GM10248 (cell line): ENCODE measurements at places on chromosomes 3 and 15.

DNA sequence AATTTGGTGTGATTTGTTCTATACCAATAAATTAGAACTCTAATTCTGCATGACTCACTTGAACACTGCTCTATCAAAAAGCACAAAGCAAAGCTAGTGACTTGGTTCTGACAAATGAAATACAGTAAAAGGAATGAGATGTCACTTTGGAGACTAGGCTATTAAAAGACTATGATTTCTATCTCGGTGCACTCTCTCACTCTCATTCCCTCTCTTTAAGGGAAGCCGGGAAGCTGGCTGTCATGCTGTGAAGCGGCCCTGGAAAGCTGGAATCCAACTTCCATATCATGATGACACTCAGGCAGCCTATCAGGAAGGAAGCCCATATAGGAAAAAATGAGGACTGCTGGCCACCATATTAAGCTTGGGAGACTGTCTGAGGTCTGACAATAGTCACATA, 590.1 kb upstream of the CBLB start:
- no peak for DNase-seq

DNA sequence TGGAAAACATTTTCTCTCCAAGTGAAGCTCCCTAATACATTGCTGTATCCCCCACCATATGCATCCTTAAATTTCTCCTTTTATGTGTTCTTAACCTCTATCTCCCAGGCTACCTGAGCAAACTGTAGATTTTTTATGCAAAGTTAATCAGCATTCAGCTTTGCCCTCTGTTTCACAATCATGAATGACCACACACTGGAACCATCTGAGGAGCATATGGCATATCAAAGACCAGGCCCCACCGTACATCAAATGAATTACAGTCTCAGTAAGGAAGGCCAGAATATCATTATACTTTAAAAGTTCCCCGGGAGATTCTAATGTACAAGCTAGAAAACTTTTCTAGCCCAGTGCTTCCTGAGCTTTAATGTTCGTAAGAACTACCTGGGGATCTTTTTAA, 115.5 kb upstream of the NECTIN3 start:
- DNase-seq = no peak

DNA sequence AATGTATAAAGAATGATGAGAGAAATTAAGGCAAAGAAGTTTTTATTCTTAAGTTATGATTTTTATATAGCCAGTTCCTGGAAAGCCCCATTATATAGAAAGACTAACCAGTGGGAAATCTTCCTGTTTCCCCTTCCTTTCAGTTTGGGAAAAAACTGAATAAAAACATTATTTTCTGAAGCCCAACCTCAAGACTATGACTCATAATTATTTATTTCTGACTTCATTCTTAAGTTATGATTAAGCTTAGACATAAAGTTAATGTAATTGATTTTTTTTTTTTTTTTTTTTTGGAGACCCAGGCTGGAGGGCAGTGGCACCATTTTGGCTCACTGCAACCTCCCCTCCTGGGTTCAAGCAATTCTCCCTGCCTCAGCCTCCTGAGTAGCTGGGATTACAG, 55.8 kb downstream of the TRPC1 start:
- DNase-seq = no peak

DNA sequence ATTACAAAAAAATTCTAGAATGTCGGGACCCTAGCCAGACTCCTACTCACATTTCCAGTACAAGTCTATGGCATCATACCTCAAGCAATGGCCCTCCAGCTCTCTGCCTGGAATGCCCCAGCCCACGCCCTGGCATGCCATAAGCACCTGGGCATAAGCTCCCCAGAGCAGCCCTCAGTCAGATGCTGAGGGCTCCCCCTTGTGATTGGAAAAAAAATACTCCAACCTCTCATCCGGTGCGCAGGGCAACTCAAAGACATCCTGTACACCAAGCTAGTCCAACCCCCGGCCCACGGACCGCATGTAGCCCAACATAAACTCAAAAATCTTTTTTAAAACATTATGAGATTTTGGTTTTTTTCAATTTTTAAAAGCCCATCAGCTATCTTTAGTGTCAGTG, 115.4 kb downstream of the NEK10 start:
- DNase-seq = peak; percentile 15

DNA sequence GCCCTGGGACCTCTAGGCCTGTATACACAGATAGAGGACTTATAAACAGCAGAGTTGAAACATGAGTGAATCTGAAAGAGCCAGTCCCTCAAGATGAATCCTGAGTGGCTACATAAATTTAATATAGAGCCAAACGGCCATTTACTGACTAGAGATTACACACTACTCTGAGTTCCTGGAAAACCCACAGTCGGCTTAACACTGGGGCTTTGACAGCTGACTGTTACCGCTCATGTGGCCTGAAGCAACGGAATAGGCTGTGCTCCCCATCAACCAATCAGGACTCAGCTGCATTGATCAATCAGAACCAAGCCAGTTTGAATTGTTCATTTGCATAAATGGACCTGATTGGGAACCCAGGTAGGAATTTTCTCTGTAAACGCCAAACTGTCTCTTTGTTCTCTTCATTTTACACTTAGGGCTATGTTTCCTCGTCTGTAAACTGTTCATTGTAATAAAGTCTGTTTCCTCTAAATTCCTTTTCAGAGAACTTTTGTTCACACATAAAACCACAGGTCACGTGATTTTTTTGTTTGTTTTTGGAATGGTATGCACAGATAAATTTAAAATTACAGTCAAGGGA, 40.5 kb downstream of the CCNL1 start:
- DNase-seq = no peak

- DNase-seq = no peak
These were observed 157.3 kb upstream of the UBE2E1 start for GRCh38 chr3:23648326-23648995.

DNA sequence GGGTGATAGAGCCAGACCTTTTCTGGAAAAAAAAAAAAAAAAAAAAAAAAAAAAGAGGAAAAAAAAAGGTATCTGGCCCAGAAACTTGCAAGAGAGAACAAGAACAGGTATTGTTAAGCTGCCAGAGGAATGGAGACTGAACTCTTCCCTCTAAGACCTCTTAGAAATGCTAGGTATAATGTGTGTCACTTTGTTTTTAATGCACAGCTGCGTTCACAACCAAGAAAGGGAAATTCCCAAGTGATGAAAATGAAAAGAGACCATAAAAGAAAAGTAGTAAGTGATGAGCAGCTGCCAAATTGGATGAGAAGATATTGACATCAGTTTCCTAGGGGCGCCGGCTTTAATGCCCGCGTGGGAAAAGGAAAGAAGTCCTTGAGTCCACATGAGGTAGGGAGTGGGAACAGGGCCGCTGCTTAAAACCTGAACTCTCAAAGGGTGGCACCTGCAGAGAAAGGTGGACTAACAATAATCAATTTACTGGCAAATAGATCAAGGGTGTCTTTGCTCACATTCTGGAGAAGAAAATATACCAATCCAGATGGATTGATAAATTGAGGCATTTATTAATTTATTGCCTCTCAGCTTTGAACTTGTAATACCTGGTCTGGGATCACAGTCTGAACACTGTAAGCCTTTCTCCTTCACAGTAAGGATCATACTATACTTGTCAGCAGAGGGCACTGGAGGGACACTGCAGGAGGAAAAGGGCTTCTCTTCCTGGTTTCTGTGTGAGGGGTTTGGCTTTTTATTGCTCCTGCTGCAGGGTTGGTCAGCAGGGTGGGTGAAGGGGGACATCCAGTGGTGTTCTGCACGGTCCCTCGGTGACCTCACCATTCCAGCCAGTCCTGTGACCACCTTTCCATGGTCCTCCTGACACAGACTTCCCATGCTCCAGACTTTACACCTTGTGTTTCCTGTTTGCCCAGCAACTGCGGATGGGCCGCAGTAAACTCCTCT, 131.6 kb downstream of the AQP9 start:
- peak; percentile 53 for DNase-seq

DNA sequence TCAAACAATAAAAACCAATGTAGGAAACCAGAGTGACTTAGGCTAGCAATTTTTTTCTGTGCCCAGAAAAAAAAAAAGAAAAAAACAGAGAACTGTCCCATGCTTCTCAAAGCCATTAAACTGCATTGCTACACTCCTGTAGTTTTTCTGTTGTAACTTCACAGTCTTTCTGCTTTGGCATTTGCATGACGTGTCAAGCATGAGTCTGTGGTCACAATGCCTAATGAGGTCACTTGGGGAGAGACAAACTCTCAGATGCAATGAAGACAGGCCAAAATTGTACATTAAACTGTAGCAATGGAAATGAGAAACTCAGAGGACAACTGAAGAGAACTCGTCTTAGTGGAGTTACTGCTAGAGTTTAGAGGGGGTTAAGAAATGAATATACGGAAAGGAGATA, 30.8 kb downstream of the CCDC80 start:
- DNase-seq = no peak

GRCh38 chr3:146335386-146335785, 84.5 kb upstream of the PLSCR4 start:
- DNase-seq = no peak

- DNase-seq = no peak
These were observed 552.6 kb upstream of the GOLIM4 start for GRCh38 chr3:168648321-168648720.

DNA sequence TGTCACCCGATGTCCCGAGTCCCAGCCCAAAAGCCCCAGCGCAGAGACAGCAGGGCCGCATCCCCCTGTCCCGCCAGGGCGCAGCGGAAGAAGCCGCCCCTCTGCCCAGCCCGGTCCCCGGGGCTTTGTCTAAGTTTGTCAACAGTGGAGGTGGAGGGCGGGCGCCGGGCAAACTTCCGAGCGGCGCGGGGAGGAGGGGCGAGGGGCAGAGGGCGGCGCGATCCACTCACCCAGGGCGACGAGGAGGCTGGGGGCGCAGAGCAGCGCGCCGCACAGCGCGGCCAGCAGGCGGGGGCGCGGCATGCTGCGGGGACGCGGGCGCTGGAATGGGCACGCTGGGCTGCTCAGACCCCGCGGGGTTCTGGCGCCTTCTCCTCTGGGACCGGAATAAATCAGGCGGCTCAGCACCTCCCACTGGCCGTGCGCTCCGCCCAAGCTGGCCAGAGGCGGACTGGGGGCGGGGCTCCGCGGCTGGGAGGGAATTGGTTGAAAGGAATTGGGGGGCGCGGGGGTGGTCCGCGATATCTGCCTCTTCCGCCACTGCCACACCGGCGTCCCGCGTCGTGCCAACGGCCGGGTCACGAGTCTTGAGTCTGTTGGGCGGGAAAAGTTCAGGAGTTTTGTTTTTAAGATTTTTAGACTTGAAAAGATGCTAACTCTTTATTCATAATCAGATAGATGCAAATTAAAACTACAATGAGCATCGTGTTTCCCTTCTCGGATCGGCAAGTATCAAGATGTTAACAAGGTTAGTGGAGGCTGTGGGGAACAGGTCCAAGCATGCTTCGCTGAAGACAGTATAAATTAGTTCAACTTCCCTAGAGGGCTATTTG, at the start of gene MFGE8:
MFGE8 (minus strand) TSS at position 363 of the 833 bp plus-strand sequence; CDS start at position 303, 60 bp downstream.
- peak; percentile 75 for DNase-seq

DNA sequence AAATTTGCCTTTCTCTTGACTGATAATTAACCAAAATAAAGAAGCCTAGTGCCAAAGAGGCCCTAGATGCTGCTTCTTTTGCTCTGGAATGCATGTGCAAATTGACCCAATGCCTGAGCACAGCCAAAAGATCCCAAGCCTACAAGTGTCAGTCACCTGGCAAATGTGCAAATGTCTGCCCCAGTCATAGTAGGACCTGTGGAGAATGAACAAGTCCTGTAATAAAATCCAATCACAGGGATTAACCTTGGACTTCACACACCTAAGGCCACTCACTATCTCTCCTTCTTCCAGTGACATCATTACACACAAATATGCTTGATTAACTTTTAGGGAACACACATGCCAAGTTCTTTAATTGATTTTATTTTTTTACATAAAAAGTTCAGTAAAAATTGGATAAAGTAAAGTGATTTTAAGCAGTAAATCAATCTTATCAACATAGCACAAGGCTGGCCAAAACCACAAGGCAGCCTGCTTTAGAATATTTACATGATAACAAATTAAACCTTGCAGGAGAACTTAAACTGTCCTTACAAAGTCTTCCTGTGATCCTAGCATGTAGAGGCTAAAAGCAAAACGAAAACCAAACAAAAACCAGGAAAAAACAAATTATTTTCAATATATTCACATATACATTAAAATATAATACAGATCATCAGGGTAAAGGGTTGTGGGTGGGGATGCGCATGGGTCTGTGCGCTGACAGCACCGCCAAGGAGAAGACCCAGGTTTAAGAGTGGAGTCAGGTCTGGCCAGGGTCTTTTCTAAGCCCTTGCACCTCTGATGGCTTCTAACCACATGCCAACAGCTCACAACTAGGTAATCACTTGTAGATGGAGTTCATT, 36.8 kb downstream of the NBEAL2 start:
- no peak for DNase-seq

- DNase-seq = no peak
These were observed 15.1 kb upstream of the SEC13 start for GRCh38 chr3:10335871-10336622.

- no peak for DNase-seq
These were observed 152.2 kb upstream of the MEIS2 start for GRCh38 chr15:37252530-37252929.

- DNase-seq = no peak
These were observed 11.3 kb upstream of the XRN1 start for GRCh38 chr3:142459096-142459495.

- no peak for DNase-seq
These were observed 171.4 kb downstream of the THRB start for GRCh38 chr3:24323272-24323671.

DNA sequence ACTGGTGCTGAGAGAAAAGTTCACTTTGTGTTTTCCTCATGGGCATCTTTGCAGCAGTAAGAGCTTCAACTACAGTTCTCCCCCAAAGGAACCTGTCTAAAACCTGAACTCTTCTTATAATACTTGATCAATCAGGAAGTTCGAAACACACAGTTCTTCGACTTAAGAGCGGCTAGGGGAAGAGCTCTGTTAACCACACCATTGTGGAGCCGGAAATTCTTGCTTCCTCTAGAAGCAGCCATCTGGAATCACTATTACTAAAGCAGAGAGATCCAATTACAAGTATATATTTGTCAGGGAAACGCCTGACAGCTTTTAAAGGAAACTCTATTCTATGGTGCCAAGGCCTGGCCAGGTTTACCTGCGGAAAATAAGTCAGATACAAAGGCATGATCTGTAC, 337.3 kb upstream of the CBLB start:
- peak; percentile 11 for DNase-seq

- no peak for DNase-seq
These were observed 2.7 kb downstream of the SST start for GRCh38 chr3:187667526-187667925.

GRCh38 chr15:99967841-99968371, 234.7 kb upstream of the LYSMD4 start:
- no peak for DNase-seq

- DNase-seq = no peak
These were observed 60.9 kb downstream of the MSL2 start for GRCh38 chr3:136135039-136135802.

DNA sequence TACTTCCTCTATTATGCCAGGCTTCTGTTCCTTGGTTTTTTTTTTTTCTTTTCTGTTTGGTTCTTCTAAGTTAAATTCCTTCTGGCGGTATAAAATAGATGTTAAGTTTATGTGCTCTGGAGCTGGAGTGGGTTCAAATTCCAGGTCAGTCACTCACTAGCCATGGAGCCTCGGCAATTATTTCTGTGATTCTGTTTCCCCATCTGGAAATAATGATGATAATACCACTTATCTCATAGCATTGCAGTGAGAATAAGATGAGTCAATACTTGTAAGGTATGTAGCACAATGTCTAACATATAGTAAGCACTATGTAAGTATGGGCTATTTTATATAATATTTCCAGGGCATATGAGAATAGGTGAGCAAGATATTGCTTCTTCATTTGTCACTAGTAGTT, 33.2 kb upstream of the ZDHHC23 start:
- no peak for DNase-seq
